ENCODE measurements at places on chromosomes 2 and 18.

- DNase-seq: no peak
Measured at GRCh38 chr2:174792309-174793025, 28.2 kb upstream of the CHRNA1 start.

DNA sequence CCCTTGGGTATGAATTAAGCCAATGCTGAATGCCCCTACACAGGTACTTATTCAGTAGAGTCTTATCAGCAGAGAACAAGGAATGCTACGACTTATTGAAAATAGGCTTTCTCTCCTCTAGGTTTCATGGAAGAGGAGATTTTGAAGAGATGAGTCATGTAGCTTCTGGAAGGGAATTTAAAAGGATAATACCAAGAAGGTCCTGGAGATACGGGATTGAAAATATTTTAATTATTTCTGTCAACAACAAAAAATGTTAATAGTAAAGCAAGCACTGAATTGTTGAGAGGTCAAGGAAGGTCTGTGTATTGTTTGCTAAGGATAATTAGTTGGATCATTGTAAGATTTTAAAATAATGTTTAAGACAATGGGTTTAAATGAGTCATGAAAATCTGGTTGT lies 293.0 kb upstream of the SPHKAP start:
- DNase-seq: no peak

DNA sequence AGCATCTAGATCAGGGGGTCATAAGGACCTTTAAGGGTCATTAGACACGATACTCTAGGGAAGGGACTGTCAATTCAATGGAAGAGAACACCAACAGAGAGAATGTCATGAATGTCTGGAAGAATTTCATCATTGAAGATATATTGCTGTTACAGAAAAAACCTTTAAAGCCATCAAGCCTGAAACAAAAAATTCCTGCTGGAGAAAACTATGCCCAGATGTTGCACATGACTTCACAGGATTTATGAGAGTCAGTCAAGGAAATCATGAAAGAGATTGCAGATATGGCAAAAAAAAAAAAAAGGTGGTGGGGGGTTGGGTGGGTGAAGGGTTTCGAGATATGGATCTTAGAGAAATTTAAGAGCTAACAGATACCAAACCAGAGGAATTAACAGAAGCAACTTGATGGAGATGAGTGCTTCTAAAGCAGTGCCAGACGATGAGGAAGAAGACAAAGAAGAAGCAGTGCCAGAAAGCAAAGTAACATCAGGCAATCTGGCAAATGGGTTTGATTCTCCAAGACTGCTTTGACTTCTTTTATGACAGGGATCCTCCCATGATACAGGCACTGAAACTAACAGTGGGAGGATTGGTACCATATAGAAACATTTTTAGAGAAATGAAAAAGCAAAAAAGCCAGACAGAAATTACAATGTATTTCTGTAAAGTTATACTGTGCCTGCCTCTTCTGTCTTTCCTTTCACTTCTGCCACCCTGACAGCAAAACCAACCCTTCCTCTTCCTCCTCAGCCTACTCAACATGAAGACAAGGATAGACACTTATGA lies 28.5 kb downstream of the MAP4K3 start:
- no peak for DNase-seq

DNA sequence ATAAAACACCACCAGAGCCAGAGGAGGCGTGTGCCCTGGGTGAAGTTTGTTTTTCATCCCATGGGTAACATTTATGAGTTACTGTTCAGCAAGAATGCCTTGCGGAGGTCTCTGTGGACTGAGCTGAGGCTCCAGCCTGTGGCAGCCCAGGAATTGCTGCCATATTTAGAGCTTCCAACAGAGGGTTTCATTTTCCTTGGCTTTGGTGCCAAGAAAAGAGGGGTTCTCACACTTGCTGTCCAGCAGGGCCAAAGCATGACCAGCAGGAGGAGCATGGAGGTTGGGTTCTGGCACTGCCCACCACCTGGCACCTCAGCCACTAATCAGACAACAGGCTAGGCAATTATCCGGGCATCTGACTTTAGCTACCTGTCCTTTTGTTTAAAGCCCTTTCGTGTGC lies 36.7 kb downstream of the EPAS1 start:
- no peak for DNase-seq

DNA sequence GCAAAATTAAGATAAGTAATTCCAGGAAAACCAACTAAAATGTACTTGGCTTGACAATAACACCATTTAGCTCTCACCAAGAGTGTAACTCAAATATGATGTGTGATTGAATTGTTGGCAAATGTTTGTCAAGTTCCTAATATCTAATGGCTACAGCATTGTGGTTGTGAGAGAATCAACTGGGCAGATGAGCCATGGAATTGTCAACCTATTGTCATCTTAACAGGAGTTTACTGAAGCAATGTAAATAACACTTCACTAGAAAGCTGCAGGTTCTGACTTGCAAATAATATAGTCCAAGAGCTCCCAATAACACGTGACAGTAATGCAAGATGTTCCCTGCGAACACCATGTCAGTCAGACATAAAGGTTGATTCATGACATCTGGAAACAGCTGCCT lies 495.2 kb upstream of the MEIS1 start:
- no peak for DNase-seq
